ENCODE measurements at places on chromosomes 6 and 20.

DNA sequence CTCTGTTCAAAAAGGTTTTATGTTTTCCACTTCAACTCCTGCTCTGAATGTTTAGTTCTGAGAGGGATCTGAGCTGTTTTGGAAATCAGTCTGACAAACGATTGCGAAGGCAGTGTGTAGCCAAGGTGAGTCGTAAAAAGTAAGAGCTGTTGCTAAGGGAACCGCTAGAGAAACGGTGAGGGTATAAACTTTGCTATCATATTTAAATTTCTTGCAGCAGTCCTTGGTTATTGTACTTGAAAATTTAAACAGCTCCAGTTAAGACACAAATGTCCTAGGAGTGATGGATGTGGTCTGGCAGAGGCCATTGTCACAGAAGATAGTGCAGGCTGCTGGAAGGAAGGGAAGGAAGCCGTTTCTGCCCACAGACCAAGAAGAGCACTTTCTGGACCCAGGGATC, 64.9 kb upstream of the CITED2 start:
- no peak for DNase-seq

DNA sequence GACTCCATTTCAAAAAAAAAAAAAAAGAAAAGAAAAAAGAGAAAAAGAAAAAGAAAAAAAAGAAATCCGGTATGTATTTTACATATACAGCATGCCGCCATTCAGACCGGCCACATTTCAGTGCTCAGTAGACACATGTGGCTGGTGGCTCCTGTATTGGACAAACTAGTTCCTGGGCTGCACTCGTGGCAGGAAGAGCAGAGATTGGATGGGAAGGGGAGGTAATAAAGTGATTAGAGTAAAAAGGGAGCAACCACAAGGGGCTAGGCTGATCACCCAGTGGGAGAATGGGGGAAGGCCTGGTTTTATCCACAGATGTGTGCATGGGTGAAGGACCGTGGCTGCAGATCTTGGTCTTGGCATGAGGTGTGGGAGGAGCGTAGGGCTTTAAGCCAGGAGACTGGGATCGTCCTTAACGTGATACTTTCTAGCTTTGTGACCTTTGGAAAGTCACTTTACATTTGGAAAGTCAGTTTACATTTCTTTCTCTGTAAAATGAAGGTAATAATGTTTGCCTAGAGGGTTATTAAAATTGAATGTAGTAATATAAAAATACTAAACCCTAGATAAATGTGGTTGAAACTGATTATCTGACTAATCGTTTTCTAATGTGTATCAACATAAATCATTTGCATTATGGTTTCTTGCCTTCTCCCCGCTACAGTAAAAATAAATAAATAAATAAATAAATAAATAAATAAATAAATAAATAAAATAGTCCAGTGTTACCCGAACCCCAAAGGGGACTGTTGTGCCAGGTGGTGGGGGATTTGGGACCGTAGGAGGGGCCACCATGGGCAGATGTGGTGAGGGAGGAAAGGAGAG, 869 bp upstream of the TRIM15 start:
- DNase-seq = no peak

DNA sequence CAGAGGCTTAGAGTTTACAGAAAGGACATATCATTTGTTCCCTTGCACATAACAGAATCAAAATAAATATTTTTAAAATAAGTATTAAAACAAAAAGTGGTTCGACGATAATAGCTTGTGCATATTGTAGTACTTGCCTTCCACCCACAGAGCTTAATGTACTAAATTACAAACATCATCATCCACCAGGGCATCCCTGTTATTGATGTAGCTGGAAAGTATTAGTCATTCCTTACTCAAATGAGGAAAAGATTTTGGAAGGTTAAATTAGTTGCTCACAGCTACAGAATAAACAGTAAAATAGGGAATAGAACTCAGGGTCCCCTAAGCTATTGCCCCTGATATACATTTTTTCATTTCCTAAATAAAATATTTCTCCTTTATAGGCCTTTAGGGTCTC, 150.3 kb downstream of the PTPRK start:
- DNase-seq = no peak

GRCh38 chr6:25324066-25324762, 45.0 kb downstream of the CARMIL1 start:
- DNase-seq = no peak

DNA sequence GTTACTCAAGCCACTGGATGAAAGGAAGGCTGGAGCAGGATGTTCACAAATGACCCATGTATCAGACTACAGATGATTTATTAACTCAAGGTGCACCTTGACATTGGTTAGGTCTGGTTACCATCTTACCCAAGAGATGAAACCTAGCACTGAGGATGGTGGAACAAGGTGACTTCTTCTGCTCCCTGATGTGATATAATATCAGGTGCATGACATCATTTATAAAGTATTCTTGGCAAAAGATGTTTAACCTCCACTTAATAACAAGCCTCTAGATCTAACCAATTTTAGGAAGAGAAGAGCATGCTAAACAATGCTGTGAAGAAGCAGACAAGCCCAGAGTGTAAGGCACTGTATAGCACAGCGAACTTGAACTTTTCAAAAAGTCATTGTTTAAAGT, 100.9 kb downstream of the FYN start:
- DNase-seq = no peak

- DNase-seq = no peak
Measured at GRCh38 chr6:91063362-91063761, 476.5 kb upstream of the MAP3K7 start.

DNA sequence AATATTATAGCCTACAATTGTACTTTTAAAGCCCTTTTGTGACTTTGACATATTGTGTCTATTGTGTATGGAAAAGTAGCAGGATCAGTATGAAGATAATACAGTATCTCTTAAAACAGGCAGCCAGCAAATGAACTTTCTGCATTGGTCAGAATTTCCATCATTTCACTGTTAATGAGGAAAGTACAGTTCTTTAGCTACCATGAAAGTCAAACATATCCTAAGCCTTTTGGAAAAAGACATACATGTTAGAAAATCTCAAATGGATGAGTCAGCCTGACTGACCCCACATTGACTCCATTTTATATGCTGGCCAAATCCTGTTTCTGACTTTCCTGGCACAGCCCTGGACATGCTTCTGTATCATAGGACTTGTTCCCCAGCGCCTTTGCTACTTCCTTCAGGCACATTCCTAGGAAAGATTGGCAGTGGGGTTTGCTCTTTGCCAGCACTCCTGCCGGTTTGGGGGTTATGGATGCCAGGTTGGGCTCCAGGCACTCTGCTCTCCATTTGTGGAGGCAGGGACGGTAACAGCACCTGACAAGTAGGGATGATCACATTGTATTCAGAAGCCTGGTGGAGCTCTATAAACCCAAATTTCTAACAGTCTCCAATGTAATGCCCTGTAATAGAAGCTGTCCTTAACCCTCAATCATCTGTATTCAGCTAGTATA, 43.7 kb downstream of the TOP1 start:
- no peak for DNase-seq

DNA sequence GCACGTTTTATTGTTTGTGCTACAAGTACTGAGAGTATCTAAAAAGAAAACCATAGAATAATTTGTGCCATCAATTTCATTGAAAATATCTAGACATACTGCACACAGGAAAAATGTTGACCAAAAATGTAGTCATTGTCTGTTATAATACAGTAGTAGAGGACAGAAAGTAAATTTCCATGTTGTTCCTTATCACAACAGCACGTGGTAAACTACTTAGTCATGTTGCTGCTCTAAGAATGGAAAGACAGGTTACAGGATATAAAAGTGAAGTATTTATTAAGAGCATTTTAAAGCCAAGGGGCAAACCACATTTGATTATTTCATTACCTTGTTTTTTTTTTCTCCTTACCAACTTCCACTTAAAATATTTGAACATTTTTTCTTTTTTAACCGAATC, 89.0 kb upstream of the CEP85L start:
- DNase-seq = no peak

- no peak for DNase-seq
Measured at GRCh38 chr20:25021336-25021735, 28.8 kb upstream of the APMAP start.

DNA sequence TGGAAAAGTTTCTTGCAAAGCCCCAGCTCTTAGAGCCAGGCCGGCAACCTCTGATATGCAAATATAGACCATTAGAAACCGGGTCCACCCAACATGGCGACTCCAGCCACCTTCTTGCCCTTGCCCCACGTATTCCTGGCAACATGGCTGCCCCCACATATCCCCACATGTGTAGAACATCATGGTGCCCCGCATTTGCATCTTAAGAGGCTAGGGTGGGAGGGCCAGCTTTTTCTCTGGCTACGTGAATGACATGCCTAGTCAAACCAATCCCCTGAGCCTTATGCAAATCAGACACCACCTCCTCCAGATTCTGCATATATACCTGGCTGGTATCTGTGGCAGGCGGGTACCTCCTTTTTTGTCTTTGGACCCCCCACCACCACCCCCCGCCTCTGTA, 106.1 kb upstream of the PTPRT start:
- DNase-seq = no peak

- DNase-seq = no peak
Measured at GRCh38 chr20:53652859-53653517, 59.3 kb upstream of the ZNF217 start.

- no peak for DNase-seq
Measured at GRCh38 chr6:159400826-159401225, 231.6 kb downstream of the FNDC1 start.

- no peak for DNase-seq
Measured at GRCh38 chr20:58094160-58094559, 134.3 kb downstream of the ANKRD60 start.
